ENCODE measurements at places on chromosomes 3 and 15. TPM values are rescaled to one million over a fixed set of nuclear protein-coding genes. Genes with fewer than 3 reads are reported as not detected.

Gene DTWD1
- total RNA-seq, result 63.7 TPM

Gene GOLGA8M
- total RNA-seq, result not detected

GRCh38 chr15:58437531-58438105 is 5.8 kb downstream of the LIPC start:
- DNase-seq, result no peak

- DNase-seq, result no peak
Observed at GRCh38 chr15:52288051-52288942, 7.3 kb downstream of the MYO5C start.

Gene TATDN2
- 10.1 TPM for total RNA-seq

Gene GALNT15
- total RNA-seq, result 12.9 TPM

- no peak for DNase-seq
Observed at GRCh38 chr3:183340222-183340621, 87.2 kb downstream of the B3GNT5 start.

DNA sequence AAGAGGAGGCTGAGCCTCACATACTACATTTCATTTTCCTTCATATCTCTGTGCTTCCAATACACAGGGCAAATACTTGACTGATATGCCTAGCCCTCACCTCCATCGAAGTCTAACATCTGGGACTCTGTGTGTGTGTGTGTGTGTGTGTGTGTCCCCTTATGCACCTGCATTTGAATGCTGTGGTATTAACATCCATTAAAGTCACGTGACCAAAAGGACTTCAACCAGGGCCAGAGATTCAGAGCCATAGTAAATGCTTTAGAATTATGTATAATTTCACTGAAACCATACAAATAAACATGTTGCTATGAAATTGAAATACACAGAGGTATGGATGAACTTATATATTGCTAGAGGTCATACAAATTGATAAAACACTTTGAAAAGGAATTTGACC is 165.8 kb upstream of the SEMA6D start:
- no peak for DNase-seq

DNA sequence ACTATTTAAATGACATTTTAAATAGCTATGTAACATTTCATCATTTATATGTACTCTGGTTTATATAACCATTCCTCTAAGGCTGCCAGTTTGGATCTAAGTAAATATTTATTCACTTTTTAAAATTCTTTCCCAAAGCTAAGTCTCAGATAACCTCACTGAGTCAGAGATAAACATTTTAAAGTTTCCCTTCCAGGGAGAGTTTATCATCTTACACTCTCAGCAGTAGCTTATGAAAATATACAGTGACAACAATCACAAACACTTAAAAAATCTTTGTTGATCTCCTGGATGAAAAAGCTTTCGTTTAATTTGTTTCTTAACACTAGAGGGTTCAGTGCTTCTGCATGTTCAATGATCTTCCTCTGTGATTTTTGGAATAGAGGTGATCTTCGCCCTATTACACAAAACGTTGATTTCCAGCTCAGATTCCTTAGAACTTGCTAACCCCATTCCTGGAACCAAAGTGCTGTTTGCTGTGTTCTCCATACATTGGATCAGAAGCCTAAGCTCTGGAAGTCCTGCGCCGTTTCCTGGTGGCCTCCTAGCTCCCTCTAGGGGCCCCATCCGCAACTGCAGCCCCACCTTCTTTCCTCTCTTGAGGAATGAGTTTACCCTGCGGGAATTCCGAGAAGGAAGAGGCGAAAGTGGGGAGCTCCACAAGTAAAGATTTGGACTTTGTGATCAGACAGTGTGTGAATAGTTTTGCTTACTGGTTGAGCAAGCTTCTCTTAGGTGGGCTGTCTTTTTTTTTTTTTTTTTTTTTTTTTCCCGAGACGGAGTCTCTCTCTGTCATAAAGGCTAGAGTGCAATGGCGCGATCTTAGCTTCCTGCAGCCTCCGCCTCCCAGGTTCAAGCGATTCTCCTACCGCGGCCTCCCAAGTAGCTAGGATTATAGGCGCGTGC is 29.3 kb upstream of the SACM1L start:
- DNase-seq, result peak; percentile 84

Gene NANOGP8
- not detected for total RNA-seq

DNA sequence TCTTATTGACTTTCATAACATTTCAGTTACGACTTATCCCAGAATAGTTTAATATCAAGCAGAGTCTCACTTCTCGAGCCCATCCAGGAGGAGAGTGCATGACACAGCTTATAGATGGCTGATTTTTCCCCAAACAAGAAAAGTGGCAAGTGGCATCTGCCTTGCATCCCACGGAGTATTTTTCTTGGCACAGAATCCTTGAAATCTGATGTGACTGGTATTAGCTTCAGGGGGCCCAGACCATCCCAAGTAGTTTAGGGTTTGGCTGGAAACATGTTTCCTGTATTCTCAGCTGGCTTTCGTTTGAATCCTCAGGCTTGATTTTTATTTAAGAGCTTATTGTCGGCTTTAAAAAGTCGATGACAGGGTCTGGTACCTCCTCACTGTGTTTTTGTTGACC is 20.7 kb upstream of the FBXL22 start:
- no peak for DNase-seq

Gene MAP1A
- 61.9 TPM for total RNA-seq

Measured in GM23248 (cell line).